ENCODE measurements at places on chromosomes 4 and X.

- peak; percentile 26 for DNase-seq
These were observed 12.1 kb downstream of the LAMP2 start for GRCh38 chrX:120456973-120457372.

GRCh38 chrX:75230296-75230695 is 43.6 kb upstream of the UPRT start:
- no peak for DNase-seq

DNA sequence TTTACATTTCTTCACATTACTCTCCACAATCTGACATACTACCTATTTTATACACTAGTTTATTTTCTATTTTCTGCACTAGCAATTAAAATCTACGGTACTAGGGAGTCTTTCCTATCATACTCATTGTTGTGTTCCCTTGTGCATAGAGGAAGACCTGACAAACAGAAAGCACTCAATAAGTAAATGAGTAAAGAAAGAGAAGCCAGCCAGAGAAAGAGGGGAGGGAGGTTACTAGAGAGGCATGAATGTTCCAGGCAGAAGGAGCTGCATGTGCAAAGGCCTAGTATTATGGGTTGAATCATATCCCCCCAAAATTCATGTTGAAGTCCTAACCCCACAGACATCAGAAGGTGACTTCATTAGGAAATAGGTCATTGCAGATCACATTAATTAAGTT is 114.0 kb downstream of the ZAR1 start:
- DNase-seq, result no peak

DNA sequence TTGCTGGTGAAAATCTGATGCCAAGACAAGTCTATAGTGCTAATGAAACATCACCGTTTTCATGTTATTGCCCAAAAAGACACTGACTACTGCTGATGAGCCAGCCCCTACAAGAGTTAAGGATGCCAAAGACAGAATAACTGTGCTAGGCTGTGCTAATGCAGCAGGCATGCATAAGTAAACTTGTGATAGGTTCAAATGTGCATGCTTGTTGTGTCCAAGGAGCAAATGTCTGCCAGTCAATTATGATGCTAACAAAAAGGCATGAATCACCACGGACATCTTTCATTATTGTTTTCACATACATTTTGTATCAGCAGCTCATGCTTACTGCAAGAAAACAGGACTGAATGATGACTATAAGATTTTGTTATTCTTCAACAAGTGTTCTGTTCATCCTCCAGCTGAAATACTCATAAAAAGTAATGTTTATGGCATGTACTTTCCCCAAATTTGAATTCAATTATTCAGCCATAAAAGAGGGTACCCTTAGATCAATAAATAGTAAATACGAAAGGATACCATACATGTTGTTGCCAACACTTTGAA is 306.9 kb upstream of the ARSJ start:
- no peak for DNase-seq

DNA sequence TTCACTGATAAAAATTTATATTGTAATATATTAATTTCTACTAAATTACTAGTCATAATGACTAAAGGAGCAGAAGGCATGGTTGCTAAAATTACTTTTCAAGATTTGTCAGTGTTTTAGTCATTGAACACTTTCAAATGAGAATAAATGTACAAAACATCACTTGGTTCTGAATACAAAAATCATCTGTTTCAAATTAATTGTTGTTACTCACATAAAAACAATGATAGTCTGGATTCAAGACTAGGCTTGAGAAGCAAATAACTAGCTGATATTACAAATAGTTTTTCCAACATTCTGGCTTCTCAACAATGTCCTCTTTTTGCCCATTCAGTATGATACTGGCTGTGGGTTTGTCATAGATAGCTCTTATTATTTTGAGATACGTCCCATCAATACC is 112.5 kb downstream of the ANAPC10 start:
- DNase-seq, result no peak

- DNase-seq, result no peak
These were observed 276.1 kb downstream of the NR3C2 start for GRCh38 chr4:148166132-148166591.
